ENCODE measurements at places on chromosomes 1 and 21. TPM values are rescaled to one million over a fixed set of nuclear protein-coding genes. Genes with fewer than 3 reads are reported as not detected.

DNA sequence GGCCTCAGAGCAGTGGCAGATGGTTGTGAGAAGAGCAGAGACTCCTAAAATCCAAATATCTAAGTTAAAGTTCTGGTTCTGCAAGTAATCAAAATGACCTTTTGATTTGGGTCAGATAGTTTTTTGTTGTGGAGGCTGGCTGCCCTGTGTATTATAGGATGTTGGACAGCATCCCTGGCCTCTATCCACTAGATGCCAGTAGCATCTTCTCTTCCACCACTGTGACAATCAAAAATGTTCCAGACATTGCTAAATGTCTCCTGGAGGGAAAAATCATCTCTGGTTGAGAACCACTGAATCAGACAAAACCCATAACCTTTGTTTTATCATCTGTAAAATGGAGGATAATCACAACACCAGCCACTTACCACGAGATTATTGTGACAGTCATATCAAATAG lies 5.9 kb upstream of the DPT start:
- H3K4me3 ChIP-seq, result no peak overlapping the region
- no peaks in the 10 kb centered on the region for H3K4me1 ChIP-seq
- no peak for DNase-seq
- H3K27ac ChIP-seq, result no peak overlapping the region
- H3K36me3 ChIP-seq, result no peaks in the 10 kb centered on the region

The TMCC2 gene
- total RNA-seq, result 42.5 TPM

- H3K27me3 ChIP-seq, result peaks cover 6% of the 10 kb centered on the region
- no peak overlapping the region for H3K27ac ChIP-seq
- H3K4me1 ChIP-seq, result peaks cover 20% of the 10 kb centered on the region
- no peaks in the 10 kb centered on the region for H3K36me3 ChIP-seq
- DNase-seq, result no peak
Measured at GRCh38 chr1:1602304-1602967, 2.5 kb upstream of the FNDC10 start.

- no peaks in the 10 kb centered on the region for H3K27me3 ChIP-seq
- H3K36me3 ChIP-seq, result peaks cover 12% of the 10 kb centered on the region
- H3K4me1 ChIP-seq, result no peaks in the 10 kb centered on the region
- no peak for DNase-seq
Measured at GRCh38 chr1:35835398-35835797, 27.6 kb downstream of the AGO4 start.

The STYXL2 gene
- total RNA-seq, result not detected

The SPRR2B gene
- total RNA-seq, result not detected

- H3K4me1 ChIP-seq, result no peaks in the 10 kb centered on the region
- no peaks in the 10 kb centered on the region for H3K36me3 ChIP-seq
- H3K4me3 ChIP-seq, result no peak overlapping the region
- peaks cover 14% of the 10 kb centered on the region for H3K27me3 ChIP-seq
- H3K27ac ChIP-seq, result no peak overlapping the region
Measured at GRCh38 chr1:8015036-8015808, 10.9 kb downstream of the ERRFI1 start.

DNA sequence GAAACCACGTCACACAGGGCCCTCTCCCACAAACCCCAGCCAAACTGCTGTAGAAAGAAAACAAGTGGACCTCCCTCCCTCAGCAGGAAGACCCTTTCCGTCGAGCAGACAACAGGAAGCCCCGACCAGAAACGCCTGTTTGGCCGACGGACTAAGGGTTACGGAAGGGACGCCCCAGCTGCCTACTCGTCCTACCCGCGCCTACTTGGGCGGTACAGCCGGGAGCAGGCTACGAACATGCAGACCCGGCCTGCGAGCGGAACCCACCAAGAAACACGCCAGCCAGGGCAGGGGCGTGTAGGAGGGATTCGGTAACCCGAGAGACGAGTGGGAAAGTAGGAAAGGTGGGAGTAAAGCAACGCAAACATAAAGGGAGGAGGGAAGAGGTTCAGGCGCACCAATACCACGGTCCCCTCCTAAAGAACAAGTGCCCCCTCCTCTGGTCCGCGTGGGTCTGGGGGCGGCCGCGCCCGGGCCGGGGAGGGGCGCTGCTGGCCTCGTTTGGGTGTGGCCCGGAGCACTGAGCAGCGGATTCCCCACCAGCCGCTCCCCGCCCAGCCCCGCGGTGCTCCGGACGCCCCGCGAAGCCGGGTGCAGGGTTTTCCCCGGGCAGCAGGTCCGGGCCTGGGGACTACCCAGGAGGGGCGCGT lies 450 bp downstream of the S100A10 start:
- H3K4me3 ChIP-seq, result peak overlapping the region; percentile 94
- H3K36me3 ChIP-seq, result peaks cover 1% of the 10 kb centered on the region
- H3K27me3 ChIP-seq, result no peaks in the 10 kb centered on the region
- H3K27ac ChIP-seq, result peak overlapping the region; percentile 92
- peak; percentile 38 for DNase-seq

- H3K4me3 ChIP-seq, result no peak overlapping the region
- no peak for DNase-seq
- H3K4me1 ChIP-seq, result no peaks in the 10 kb centered on the region
- H3K27ac ChIP-seq, result no peak overlapping the region
Measured at GRCh38 chr1:245301921-245302320, 147.1 kb downstream of the KIF26B start.

The TPTE gene
- not detected for total RNA-seq

Data from activated naive CD4-positive, alpha-beta T cell treated with anti-CD3 and anti-CD28 coated beads for 36 hours (primary cell).